ENCODE measurements at places on chromosomes 7 and 10.

- no peak for DNase-seq
These were observed 216.5 kb upstream of the SEMA3C start for GRCh38 chr7:81135324-81135723.

DNA sequence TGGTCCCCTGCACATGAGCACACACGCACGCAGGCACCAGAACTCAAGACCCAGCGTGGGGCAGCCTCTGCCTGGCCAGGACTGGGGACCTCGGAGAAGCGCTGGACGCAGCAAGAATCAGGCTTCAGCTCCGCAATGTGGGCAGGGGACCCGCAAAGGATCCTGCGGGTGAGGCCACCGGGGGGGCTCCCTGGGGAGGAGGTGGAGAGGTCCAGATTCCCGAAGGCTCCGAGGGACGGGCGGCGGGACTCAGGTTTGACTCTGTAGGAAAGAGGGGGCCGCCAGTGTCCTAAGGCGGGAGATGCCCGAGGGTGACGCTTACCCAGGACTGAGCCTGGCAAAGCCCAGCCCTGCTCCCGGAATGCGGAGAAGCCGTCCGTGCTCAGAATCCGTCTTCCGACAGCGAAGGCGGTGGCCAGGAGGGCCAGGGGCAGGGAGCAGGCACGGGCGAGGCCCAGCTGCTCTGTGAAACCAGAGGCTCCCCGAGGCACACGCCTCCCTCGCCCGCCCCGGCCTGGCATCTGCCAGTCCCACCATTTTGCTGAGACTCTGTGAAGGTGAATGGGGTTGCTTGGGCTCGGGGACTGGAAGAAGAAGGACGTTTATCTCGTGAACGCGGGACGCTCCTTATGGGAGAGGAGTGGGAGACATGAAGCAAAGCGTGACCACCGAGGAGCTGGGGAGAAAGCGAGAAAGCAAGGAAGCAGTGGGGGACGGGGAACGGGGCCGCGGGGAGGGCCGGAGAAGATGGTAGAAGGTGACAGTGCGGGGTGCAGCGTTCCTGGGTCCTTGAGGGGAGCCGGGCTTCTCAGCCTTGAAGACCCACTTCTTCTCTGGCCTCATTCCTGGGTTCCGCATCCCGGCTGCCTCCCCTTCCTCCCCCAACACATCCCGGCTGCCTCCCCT lies 489.2 kb downstream of the PTPRN2 start:
- no peak for DNase-seq

DNA sequence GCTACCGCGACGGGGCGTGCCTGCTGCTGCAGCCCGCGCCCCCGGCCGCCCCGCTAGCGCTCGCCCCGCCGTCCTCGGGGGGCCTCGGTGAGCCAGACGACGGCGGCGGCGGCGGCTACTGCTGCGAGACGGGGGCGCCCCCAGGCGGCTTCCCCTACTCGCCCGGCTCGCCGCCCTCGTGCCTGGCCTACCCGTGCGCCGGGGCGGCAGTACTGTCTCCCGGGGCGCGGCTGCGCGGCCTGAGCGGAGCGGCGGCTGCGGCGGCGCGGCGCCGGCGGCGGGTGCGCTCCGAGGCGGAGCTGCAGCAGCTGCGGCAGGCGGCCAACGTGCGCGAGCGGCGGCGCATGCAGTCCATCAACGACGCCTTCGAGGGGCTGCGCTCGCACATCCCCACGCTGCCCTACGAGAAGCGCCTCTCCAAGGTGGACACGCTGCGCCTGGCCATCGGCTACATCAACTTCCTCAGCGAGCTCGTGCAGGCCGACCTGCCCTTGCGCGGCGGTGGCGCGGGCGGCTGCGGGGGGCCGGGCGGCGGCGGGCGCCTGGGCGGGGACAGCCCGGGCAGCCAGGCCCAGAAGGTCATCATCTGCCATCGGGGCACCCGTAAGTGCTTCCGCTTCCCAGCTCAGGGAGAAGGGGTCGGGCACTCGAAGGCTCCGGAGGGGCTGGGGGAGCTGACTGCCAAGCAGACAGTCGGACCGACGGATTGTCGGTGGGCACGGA lies 761 bp downstream of the PTF1A start:
- DNase-seq: no peak

GRCh38 chr10:68625316-68625921 lies 65.3 kb downstream of the TET1 start:
- DNase-seq: no peak

GRCh38 chr7:32250003-32250402 lies 179.8 kb upstream of the PDE1C start:
- no peak for DNase-seq

DNA sequence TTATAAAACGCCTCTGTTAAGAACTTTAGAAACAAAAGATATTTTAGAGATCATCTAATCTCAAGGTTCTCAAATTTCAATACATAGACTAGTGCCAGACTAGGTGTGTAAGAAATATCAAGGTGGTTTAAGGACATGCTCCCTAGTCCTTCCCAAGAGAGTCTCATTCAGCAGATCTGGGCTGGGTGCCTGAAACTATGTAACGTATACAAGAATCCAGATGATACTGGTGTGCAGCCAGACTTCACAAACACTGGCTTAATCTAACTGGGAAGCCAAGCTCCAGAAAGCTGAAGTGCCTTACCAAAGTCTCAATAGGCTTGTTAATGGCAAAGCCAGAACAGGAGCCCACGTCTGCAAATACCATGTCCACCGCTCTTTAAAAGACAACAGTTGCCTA lies 105.0 kb upstream of the AMPH start:
- no peak for DNase-seq

DNA sequence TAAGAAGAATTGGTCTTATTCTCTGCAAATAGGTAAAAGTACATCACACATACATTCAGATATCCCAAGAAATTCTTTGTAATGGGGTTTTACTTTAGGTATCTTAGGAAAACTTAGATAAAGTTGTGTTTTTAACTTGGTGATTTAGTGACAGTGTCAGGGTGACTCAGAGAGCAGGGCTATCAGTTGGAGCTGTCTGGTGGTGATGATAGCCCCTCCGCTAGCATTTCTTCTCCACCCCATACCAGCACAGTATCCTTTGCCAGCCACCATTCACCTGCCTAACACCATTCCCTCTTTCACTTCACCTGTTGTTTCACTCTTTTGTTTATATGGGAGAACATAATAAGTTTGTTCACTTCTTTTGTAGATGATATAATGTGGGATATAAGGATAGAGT lies 30.4 kb downstream of the VPS50 start:
- DNase-seq: no peak

DNA sequence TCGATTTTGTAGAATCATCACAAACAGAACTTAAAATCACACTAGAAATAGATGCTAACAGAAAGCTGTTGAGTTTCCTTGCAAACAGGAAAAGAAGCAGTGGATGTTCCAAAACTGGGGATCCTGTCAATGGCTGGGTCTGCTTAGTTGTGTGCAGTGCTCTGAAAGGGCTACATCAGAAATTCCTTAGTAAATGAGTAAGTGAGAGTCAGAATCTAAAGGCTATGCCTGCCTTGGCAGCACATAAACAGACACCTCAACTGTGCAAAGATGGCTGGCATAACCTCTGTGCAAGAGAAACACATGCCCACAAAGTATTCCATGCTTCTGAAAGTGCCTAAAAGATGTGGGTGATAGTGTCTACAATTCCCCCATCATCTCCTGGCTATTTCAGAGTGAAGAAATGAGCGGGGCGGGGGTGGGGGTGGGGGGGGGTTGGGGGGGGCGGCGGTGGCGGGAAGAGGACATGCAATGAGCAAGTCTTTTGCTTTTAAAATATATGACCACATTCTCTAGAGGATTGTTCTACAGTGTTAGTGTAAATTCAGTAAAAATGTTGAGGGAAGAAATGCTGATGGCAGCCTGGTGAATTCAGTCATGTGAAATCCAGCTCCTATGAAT lies 138.1 kb upstream of the LAMB4 start:
- DNase-seq: no peak

DNA sequence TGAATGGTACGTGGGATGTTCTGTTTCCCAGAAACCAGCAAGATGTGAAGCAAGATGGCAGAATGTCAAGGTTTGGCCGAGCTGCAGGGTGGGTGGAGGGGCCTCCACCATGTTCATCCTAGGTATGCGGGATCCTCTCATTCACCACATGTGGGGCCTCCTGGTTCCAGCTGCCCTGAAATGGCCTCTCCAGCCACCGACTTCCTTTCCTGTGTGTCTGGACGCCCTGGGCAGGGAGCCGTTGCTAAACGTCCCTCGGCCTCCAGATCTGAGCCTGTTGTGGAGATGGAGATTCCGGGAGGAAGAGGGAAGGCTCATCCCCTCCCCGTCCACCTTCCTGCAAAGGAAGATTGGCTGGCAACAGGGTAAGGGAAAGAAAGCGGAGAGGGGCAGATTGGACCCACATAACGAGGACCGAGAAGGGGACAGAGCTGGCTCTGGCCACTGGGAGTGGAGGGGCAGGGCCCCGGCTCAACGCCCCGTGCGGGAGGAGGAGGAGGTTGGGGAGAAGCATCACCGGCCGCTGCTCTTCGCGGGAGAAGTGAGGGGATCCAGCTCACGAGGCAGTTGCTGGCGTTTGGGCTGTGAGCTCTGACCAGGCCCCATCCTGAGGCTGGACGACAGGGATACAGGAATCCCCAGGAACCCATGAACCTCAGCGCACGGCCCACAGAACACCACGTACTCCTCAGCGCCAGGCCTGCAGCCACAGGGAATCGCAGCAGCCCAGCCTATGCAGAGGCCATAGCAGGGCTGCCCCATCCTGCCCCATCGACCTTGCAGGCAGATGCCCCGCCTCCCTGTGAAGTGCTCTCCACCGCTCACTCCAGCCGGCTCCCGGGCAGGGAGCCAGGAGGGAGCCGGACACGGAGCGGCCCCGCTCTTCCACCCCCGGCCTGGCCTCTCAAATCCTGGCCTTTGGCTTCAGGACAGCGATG lies 98.3 kb downstream of the FOXL3 start:
- DNase-seq: no peak

GRCh38 chr7:142263598-142264380 lies 5.9 kb upstream of the PRSS58 start:
- DNase-seq: peak; percentile 46

- DNase-seq: no peak
These were observed 101.7 kb upstream of the SFMBT2 start for GRCh38 chr10:7512487-7512886.

DNA sequence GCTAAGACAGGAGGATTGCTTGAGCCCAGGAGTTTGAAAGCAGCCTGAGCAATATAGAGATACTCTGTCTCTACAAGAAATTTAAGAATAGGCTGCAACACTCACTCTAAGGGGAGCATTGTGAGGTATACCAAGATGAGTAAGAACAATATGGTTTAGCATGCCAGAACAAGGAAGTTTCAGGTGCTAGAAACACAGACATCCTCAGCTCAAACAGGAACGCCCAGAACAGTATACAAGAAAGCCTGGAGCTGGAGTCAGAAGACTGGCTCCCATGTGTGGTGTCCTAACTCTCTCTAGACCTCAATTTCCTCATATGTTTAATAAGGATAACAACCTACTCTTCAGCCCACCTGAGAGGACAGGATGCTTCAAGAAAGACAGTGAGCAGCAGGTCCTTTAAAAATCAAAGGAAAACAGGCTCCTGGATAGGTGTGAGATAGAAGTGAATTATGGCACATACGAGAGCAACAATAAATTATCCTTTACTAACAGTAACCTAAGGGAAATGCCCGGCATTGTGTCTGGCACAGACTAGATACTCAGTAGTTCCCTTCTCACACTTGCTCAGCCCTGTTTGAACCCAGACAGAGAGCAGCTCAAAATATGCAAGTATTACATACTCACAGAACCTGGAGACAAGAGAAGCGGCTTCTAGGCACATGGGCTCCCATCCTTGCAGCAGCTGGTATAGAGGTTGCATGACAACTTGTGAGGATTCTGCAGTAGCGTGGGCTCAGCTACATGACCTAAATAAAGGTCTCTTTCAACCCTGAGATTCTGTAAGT lies 45.4 kb downstream of the KAT6B start:
- no peak for DNase-seq

DNA sequence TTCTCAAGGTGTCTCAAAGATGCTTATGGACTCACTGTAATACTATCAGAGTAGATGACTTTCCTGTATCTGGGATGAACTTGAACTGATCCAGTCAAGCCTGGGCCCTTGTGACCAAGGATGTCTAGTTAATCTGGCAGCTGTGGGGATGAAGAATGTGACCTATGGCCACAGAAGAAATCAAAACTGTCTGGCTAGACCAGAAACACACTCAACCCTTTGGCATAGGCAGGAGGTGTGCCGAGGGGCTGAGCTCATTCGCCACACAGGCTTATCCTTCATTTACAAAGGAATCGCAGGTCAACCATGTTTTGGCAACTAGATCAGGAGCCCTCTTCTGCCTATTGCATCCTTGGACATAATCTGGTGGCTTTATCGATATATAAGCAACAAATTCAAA lies 110.6 kb downstream of the ATXN7L1 start:
- DNase-seq: peak; percentile 40

DNA sequence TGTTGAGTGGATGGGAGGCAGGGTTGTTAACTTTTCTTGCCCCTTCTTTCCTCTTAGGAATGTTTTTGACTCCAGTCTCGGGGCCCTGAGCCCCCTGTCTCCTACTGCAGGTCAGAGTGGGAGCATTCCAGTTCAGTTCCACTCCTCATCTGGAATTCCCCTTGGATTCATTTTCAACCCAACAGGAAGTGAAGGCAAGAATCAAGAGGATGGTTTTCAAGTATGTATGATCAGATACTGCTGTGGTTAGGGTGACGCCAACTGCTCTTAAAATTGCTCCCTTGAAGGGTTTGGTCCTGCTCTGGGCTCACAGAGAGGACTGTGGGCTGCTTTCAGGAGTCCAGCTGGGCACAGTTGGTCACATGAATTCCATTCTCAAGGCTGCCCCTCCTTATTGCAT lies 22.0 kb downstream of the VWA2 start:
- DNase-seq: peak; percentile 41

GRCh38 chr7:92841192-92841591 lies 4.8 kb upstream of the CDK6 start:
- DNase-seq: peak; percentile 73

- no peak for DNase-seq
These were observed 128.9 kb downstream of the PLXDC2 start for GRCh38 chr10:19944911-19945663.

DNA sequence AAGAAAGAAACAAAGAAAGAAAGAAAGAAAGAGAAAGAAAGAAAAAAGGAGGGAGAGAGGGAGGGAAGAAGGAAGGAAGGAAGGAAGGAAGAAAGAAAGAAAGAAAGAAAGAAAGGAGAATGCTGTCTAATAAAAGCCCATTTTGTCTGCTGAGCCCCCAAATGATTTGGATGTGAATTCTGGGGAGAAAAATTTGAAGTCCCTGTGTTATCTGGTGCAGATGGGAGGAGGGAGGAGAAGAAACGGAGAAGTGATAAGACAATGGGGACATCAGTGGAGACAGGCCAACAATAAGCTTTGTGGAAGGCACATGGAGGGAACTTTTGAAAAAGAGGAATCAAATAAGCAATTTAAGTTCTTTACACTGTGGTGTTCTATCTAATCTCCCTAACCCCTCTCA lies 24.6 kb upstream of the TMEM273 start:
- no peak for DNase-seq

- DNase-seq: no peak
These were observed 71.9 kb upstream of the TOMM7 start for GRCh38 chr7:22894546-22894945.

GRCh38 chr7:10429511-10429910 lies 544.2 kb upstream of the PHF14 start:
- peak; percentile 56 for DNase-seq

Data from LHCN-M2 (cell line).